Activated CD8-positive, alpha-beta T cell treated with anti-CD3 and anti-CD28 coated beads for 36 hours (primary cell): ENCODE measurements at places on chromosomes 1 and 21. TPM values are rescaled to one million over a fixed set of nuclear protein-coding genes. Genes with fewer than 3 reads are reported as not detected.

Gene OR2L8
- 0.29 TPM for total RNA-seq

Gene BARHL2
- not detected for total RNA-seq

Gene CIART
- total RNA-seq, result 3.6 TPM

Gene TSTD1
- total RNA-seq, result 78.7 TPM

Gene PAPPA2
- total RNA-seq, result 0.07 TPM

Gene KCNK2
- not detected for total RNA-seq

DNA sequence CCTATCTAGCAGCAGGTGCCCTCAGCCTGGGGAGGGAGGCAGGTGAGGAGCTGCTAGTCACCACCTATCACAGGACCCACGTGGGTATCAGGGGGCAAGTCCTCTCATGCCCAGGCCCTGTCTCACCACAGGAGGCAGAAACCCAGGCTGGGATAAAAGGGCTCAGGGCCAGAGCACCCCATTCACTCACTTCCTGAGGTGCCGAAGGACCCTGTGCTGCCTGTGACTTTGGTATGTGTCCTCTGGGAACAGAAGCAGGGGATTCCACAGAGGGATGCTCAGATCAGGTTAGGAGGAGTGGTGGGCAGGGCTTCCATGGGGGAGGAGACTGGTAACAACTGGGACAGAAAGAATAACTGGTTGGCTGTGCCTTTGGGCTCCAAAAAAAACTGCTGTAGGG, at the start of gene LCE1E:
Gene LCE1E, plus strand, starts transcription at position 181 of the 400 bp plus-strand sequence. CDS start 1,043 bp downstream, outside the sequence.
- no peak for DNase-seq

DNA sequence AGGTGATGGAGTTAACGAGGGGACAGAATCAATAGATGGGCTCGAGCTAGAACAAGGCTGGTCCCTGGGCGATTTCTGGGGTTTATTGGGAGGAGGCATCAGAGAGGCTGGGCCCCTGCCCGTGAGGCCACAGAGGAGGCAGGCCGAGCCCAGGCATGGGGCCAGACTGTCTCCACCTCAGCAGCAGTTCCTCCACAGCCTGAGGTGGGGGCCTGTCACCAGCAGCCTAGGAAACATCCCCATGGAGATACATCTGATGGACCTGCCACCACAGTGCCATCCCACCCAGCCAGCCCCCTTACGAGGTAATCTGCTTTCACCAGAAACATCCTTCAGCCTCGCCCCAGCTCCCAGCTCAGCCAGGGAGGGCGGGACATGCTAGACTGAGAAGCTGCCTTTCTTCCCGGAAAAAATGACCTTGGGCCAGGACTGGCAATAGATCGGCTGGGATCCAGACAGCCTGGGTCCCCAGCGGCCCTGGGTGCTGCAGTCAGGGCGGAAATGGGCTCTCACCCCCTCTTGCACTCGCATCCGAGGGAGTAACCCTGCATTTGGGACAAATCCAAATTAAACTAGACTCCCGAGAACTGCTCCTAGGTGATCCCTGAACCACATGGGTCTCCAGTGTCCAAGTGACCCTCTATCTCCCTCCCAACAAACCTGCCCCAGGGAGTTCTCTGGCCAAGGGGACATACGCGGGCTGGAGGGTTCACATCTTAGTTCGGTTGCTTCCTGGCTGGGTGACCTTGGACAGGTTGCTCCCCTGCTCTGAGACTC, 10.0 kb upstream of the EPHA8 start:
- no peak for DNase-seq

DNA sequence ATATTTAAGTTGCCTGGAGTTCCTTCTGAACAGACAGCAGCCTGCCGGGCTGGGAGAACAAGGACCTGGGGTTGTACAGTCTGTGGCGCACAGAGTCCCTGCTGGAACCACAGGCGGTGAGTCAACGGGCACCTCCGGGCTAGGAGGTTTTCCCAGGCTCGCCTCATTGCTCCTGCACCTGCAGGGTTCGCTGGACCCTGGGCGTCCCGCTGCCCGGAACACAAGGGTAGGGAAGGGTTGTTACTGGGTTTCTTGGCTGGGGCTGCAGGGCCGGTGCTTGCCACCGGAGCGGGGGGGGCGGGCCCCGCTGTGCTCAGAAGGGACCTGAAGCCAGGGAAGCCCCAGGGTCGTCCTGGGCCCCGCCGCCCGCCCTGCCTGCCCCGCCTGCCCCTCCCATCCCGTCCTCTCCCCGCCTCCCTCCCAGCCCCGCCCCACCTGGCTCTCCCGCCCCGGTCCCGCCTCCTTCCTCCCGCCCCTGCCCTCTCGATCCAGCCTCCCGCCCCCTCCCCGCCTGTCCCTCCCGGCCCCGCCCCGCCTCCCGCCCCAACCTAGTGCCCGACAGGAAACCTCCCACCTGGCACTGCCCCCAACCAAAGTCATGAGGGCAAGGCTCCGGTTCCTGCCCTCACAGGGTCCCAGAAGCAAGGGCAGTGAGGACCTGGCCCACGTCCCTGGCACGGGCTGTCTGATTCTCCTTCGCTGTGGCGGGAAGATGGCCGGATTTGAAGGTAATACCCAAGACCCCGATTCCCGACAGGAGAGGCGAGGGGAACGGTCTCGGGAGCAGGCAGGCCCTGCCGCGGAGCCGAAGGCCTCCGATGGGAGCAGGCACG, 6.8 kb downstream of the JMJD4 start:
- peak; percentile 79 for DNase-seq

DNA sequence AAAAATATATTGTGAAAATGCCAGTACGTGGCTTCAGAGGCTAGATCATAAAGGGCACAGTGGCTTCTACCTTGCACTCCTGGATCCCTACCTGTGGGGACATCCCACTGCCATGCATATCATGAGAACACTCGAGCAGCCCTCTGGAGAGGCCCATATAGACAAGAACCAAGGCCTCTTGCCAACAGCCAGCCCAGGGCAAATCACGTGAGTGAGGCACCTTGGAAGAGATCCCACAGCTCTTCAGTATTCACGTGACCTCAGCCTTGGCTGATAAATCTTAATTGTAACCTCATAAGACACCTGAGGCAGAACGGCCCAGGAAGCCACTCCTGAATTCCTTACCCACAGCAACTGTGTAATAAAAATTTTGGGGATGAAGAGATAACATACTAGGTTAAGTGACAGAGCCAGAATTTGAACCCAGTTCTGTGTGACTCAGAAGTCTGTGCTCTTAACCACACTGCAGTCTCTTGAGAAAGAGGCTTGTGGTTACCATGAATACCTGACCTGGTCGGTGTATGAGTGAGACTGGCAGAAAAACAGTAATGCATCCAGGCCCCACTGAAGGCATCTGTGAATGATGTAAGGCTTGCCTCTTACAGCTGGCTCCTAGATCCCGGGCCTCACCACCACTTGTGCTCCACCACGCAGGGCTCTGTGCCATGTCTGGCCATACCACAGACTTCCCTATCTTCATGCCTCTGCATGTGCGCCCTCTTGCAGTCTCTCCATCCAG, 6.9 kb upstream of the A3GALT2 start:
- DNase-seq, result no peak

DNA sequence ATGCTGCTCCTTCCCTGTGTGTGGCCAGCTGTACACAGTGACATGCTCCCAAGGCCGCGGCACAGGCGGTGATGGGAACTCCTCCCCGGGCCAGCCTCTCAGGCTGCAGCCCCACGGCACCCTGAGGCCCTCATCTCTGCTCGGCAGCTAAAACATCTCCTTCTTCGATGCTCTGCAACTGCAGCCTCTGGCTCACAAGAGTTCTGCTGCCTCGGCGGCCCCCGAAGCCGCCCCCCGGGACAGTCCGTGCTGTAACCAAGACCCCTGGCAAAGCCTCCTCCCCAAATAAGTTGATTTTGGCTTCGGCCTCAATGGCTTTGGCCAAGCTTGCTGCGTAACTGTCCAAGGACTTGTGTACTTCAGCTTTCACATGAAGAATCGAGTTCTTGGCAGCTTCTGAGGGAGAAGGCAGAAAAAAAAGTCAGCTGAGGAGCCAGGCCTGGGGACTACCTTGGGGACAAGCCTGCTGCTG, 51.3 kb downstream of the GPR161 start:
- no peak for DNase-seq

- no peak for DNase-seq
Measured at GRCh38 chr1:194028002-194028401, 841.6 kb upstream of the B3GALT2 start.

- no peak for DNase-seq
Measured at GRCh38 chr1:63486629-63487028, 36.4 kb downstream of the ITGB3BP start.

GRCh38 chr1:174872615-174873058, 127.1 kb upstream of the CACYBP start:
- DNase-seq, result no peak

- DNase-seq, result no peak
Measured at GRCh38 chr1:243354511-243355153, 98.8 kb downstream of the SDCCAG8 start.
